ENCODE measurements at places on chromosomes 1 and 21.

GRCh38 chr1:103365860-103366569 is 159.5 kb upstream of the RNPC3 start:
- no peak for DNase-seq

- DNase-seq: no peak
Observed at GRCh38 chr1:52633291-52633754, 355 bp downstream of the SHISAL2A start.

DNA sequence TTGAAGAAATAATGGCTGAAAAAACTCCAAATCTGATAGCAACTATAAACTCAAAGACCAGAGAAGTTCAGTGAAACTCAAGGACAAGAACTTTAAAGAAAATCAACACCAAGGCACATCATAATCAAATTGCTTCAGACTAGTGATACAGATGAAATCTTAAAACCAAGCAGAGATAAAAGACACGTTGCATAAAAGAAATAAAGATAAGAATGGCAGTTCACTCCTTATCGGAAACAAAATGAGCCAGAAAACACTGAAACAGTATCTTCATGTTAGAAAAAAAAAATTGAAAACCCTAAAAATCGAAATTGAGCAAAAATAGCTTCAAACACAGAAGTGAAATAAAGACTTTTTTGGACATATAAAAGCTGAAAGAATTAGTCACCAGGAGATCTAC is 4.6 kb upstream of the RAB4A start:
- DNase-seq: no peak

GRCh38 chr1:39226836-39227235 is 22.3 kb downstream of the MACF1 start:
- no peak for DNase-seq

- no peak for DNase-seq
Observed at GRCh38 chr21:41321908-41322495, 5.4 kb downstream of the FAM3B start.

DNA sequence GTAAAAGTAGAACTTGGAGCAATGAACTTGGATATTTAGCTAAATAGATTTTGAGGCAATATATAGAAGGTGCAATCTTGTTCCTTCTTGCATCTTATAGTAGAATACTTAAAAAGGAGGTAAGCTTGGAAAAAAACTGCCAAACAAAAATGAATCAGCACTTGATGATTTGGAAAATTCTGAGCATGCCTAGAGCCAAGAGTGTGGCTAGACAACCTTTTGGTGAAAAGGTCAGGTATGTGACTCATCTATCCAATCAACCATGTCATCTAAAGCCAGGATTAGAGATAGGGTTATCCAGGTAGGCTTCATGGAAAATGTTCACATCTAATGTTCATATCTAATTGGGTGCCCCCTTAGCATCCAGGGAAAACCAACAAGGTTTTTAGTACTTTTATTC is 515.0 kb downstream of the COL11A1 start:
- DNase-seq: no peak

DNA sequence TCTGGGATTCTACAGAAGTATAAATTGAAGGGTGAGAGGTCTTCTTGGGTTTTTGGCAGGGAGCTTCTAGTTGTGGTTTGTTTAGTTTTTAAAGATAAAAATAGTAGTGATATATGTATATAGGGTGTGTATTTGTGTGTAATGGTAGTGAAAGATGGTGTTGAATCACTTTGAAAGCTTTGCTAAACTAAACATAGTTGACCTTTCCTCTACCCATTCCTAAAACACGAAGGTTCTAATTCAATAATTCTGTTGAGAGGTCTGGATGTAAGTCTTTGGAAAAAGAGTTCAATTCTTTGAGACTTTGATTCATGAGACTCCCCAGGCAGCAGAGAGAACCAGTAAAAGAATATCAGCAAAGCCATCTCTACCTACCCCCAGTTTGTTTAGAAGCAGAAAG is 247.9 kb upstream of the DUSP10 start:
- DNase-seq: no peak

DNA sequence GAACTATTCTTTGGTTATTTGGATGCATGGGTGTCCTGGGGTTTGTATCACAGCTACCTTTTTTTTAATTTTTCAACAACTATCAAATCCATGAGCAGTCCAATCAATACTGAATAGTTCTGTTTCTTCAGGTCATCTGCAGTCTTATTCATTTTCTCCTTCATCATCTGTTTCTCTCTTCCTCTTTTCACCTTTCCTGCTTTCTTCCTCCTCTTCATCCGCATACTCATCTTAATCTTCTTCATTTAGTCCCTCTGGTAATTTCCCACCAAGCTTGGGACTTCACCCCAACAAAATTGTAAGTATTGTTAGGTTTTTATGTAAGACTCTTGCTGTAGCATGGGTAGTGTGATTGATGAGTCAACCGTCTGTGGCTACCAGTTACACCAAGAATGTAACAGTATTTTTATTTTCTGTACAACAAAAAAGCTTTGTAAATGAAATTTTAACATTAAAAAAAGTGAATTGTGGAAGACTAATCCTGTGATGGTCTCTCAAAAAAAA is 184.1 kb upstream of the RNPC3 start:
- DNase-seq: no peak

- DNase-seq: no peak
Observed at GRCh38 chr1:109457819-109458218, 8.5 kb upstream of the SYPL2 start.

- DNase-seq: no peak
Observed at GRCh38 chr1:90220941-90221693, 226.2 kb downstream of the ZNF326 start.

GRCh38 chr1:205319081-205320018 is 2.2 kb downstream of the NUAK2 start:
- no peak for DNase-seq

GRCh38 chr1:121516234-121516967 is 331.6 kb downstream of the SRGAP2C start:
- DNase-seq: no peak

GRCh38 chr1:180096584-180097325 is 57.9 kb upstream of the QSOX1 start:
- no peak for DNase-seq

GRCh38 chr1:211813590-211813989 is 17.0 kb downstream of the LPGAT1 start:
- no peak for DNase-seq

GRCh38 chr21:46008893-46009621 is 27.5 kb downstream of the COL6A1 start:
- DNase-seq: no peak

- no peak for DNase-seq
Observed at GRCh38 chr1:226086776-226087175, 24.3 kb downstream of the H3-3A start.

DNA sequence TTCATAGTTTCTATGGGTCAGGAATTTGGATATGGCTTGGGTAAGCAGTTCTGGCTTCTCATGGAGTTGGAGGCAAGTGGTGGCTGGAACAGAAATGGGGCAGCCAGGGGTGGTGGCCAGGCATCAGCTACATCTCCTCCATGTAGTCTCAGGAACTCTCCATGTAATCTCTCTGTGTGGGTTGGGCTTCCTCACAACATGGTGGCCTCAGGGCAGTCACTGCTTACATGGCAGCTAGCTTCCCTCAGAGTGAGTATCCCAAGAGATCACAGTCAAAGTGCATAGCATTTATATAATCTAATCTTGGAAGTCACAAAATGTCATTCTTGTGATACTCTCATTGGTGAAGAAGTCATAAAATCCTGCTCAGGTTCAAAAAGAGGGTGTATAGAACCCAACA is 25.7 kb downstream of the MR1 start:
- no peak for DNase-seq

- no peak for DNase-seq
Observed at GRCh38 chr1:198725090-198725489, 86.2 kb downstream of the PTPRC start.

GRCh38 chr1:158002022-158002630 is 8.7 kb downstream of the KIRREL1 start:
- no peak for DNase-seq

DNA sequence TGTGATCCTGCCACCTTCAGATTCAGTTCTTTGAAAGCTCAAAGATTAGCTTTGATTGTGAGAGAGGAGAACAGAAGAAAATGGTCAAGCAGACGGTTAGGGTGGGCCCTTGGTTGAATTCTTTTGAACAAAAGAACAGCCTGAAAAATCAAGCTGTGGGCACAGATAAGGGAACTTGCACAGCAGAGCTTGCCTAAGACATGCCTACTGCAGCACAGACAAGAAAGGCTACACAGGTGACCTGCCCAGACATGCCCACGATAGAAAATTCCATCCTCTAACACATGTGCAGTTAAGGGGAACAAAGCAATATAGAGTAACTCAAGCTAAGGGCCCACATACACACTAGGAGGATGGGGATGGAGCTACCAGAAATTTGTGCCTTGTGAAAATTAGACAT is 512.5 kb upstream of the LRRC7 start:
- DNase-seq: no peak
